CD8-positive, alpha-beta memory T cell (primary cell): ENCODE measurements at places on chromosomes 13 and 19. TPM values are rescaled to one million over a fixed set of nuclear protein-coding genes. Genes with fewer than 3 reads are reported as not detected.
A peak's percentile ranks its signal among the peaks of the same experiment; 100 is the strongest.

GRCh38 chr13:27133889-27134288 lies 37.7 kb downstream of the USP12 start:
- H3K27me3 ChIP-seq = no peaks in the 10 kb centered on the region
- H3K4me1 ChIP-seq = peaks cover 21% of the 10 kb centered on the region
- no peak overlapping the region for H3K27ac ChIP-seq
- H3K36me3 ChIP-seq = no peaks in the 10 kb centered on the region
- no peak overlapping the region for H3K4me3 ChIP-seq
- no peak for DNase-seq

Gene SOX1
- total RNA-seq = not detected

DNA sequence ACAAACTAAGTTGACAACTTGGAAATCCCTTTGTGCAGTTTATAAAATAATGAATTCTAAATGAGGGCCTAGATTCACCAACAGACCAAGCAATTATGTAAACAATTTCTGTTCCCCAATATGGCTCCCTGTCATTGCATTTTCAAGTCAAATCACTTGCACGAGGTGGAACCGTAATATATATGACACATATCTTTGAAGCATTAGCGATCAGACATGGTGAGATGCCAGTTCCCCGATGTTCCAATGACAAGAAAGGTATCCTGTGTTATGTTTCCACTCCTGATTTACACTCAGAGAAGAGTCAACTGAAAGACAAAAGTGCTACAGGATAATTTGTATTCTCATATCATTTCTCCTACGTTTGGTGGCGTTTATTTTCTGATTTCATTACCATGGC lies 108.5 kb upstream of the TDRD3 start:
- H3K27me3 ChIP-seq = no peaks in the 10 kb centered on the region
- no peaks in the 10 kb centered on the region for H3K36me3 ChIP-seq
- H3K4me1 ChIP-seq = no peaks in the 10 kb centered on the region
- no peak overlapping the region for H3K27ac ChIP-seq
- no peak overlapping the region for H3K4me3 ChIP-seq

- no peaks in the 10 kb centered on the region for H3K36me3 ChIP-seq
- H3K4me3 ChIP-seq = no peak overlapping the region
- H3K4me1 ChIP-seq = no peaks in the 10 kb centered on the region
- no peak overlapping the region for H3K27ac ChIP-seq
Measured at GRCh38 chr19:32322541-32322940, 22.9 kb upstream of the ZNF507 start.

Gene PSG2
- total RNA-seq = not detected

GRCh38 chr13:108225440-108225839 lies 7.2 kb downstream of the ABHD13 start:
- H3K4me3 ChIP-seq = no peak overlapping the region
- H3K27me3 ChIP-seq = no peaks in the 10 kb centered on the region
- H3K4me1 ChIP-seq = peaks cover 35% of the 10 kb centered on the region
- H3K36me3 ChIP-seq = no peaks in the 10 kb centered on the region

DNA sequence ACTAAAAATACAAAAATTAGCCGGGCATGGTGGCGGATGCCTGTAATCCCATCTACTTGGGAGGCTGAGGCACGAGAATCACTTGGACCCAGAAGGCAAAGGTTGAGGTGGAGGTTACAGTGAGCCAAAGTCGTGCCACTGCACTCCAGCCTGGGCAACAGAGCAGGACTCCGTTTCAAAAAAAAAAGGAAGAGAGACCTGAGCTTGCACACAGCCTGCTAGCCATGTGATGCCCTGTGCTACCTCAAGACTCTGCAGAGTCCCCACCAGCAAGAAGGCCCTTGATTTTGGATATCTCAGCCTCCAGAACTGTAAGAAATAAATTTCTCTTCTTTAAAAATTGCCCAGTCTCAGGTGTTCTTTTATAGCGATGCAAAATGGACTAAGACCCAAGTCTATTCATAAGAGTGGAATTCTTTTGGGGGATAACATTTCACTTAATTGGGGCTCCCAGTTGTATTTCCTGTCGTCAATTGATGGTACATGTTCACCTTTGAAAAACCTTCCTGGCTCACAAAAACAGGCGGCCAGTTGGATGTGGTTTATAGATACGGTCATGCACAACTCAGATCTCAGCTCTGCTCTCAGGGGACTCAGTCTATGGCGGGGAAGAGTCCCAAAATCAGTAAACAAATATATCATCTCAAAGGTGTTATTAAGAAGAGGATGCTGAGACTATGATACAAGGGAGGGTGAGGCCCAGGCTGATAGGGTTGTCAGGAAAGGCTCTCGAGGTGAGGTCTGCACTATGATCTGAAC lies 2.4 kb upstream of the CHERP start:
- no peak overlapping the region for H3K4me3 ChIP-seq
- H3K27ac ChIP-seq = no peak overlapping the region
- no peak for DNase-seq
- H3K36me3 ChIP-seq = peaks cover 8% of the 10 kb centered on the region

DNA sequence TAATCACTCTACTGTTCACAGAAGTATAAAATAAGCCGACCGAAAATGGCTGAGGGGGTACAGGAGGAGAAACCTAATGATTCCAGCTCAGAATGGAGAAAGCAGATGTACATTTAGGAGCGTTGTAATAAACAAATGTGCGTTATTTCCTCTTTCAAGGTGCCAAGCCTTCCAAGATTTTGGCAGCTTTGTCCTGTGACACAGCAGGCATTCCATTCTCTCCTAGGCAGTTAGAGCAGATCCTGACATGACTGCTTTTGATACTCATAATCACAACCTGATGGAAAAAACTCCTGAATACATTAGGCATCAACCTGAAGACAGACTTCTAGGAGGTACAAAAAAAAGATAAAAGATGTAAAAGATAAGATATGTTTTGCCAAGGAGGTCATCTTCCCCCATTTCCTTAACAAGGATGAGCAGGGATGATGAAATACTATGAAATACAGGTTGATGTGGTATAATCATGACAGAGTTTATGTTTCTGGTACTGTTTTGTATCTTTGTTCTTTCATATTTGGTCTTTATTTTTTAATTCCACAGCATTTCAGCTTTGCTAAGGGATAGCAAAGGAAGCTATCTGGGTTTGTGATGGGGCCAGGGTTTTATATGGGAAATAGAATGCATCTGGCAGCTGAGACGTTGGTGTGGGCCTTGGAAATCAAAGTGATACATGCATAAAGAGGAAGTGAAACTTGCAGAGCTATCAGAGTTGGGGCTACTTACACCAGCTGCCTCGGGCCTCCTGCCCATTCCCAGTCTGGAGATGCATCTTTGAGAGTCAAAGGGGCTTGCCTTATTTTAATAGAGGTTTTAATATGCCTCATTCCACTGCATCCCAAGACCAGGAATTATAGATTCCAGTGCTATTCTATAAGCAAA lies 222.5 kb downstream of the OXGR1 start:
- H3K27ac ChIP-seq = no peak overlapping the region
- H3K36me3 ChIP-seq = no peaks in the 10 kb centered on the region
- DNase-seq = no peak
- no peaks in the 10 kb centered on the region for H3K27me3 ChIP-seq

DNA sequence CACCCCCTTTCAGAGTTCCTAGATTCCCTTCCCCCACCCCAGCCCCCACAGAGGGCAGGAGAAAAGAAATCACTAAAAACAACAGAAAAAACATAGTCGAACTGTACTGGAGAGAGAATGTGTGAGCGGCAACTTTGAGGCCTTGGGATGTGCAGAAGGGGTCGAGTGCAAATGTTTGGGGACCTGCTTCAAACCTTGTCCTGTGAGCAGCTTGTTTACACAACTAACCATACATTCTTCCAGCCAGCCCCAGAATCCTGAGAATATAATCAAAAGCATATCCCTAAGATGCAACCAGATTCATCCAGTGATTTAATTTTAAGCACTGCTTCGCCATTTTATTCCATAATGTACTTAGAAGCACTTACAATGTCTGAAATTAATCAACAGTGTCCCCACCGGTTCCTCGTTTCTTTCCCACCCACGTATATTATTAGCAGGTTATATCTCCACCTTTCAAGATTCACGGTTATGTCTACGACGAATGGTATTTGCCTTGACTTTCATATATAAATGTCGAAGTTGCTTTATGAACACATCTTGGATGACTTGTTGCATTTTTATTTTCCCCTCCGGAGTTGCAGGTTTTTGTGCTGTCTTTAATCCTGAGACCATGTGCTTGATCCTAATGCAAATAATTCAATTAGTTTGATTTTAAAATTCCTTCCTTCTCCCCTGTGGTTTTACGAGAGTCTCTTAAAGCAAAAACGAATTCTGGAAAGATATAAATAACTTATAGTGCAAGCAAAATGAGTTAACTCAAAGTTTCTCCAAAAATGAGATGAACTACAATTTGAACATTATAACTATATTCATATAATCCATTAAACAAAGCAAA lies 107.6 kb downstream of the ZIC5 start:
- peaks cover 14% of the 10 kb centered on the region for H3K4me1 ChIP-seq
- no peak overlapping the region for H3K4me3 ChIP-seq
- no peaks in the 10 kb centered on the region for H3K36me3 ChIP-seq
- H3K27ac ChIP-seq = no peak overlapping the region
- H3K27me3 ChIP-seq = no peaks in the 10 kb centered on the region

Gene GPR183
- 61.5 TPM for total RNA-seq

Gene ACP5
- 5.7 TPM for total RNA-seq

- no peaks in the 10 kb centered on the region for H3K27me3 ChIP-seq
- no peaks in the 10 kb centered on the region for H3K36me3 ChIP-seq
- H3K4me1 ChIP-seq = peaks cover 19% of the 10 kb centered on the region
- peak; percentile 81 for DNase-seq
- peak overlapping the region; percentile 59 for H3K4me3 ChIP-seq
Measured at GRCh38 chr19:45677351-45678230, 9.6 kb downstream of the GIPR start.

Gene TPTE2
- total RNA-seq = not detected

GRCh38 chr13:32310134-32310706 lies 4.9 kb downstream of the ZAR1L start:
- H3K4me1 ChIP-seq = peaks cover 16% of the 10 kb centered on the region
- no peaks in the 10 kb centered on the region for H3K36me3 ChIP-seq
- H3K4me3 ChIP-seq = no peak overlapping the region
- DNase-seq = no peak
- no peak overlapping the region for H3K27ac ChIP-seq

DNA sequence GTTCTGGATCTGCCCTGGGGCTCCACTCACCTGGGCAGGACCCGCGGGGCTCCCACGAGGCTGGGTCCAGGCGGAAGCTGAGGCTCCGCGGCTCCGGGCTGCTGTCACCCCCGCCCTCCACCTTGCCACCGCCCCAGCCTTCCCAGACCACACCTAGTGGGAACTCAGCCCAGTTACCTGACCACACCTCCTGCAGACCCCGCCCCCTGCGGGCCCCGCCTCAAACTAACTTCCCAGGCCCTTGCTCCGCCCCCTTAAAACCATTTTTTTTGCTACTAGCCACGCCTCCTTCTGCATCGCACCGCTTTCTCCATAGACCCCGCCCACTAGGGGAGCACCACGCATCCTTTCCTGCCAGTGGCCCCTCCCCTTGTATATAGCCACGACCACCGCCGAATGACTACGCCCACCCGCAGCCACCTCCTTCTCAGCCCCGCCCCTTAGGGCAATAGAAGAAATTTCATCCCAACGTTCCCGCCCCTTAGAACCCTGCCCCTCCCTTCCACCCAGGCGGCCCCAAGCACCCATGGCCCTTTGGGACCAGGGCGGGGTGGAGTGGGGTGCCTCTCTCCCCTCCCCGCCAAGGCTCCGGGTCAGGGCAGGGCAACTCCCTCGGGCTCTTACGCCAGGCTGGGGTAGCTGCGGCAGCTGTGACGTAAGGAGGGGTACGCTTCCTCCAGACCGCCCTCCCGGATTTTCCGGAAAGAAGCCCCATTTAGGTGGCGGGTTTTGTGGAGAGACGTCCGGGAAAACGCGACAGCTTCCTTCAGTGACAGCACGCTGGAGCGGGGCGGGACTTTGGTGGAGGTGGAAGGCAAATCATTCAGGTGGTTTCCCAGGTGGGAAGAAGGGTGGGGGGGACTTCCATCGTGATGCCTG lies at the start of gene SH2D3A:
SH2D3A (minus strand) TSS at position 79 of the 879 bp plus-strand sequence. CDS start 3,687 bp downstream, outside the sequence.
- H3K4me1 ChIP-seq = peaks cover 53% of the 10 kb centered on the region
- DNase-seq = peak; percentile 96
- H3K4me3 ChIP-seq = peak within 1 kb of the TSS; percentile 74

DNA sequence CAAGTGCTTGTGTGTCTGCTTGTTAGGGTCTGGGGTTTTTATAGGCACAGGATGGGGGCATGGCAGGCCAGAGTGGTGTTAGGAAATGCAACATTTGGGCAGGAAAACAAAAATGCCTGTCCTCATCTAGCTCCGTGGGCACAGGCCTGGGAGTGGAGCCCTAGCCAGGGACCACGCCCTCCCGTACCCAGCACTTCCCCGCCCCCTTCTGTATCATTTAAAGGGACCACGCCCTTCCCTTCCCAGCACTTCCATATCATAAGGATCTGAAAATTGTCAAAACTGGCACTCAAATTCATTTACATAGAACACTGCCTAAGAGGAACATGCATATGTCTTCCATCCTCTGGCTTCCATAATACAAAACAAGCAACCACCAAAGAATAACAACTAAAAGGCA lies 185.8 kb downstream of the B3GLCT start:
- H3K36me3 ChIP-seq = no peaks in the 10 kb centered on the region
- DNase-seq = no peak
- no peak overlapping the region for H3K4me3 ChIP-seq
- H3K27ac ChIP-seq = no peak overlapping the region
- H3K27me3 ChIP-seq = no peaks in the 10 kb centered on the region
- H3K4me1 ChIP-seq = no peaks in the 10 kb centered on the region

GRCh38 chr13:49098198-49098597 lies 121.9 kb upstream of the MLNR start:
- H3K27ac ChIP-seq = no peak overlapping the region
- no peak for DNase-seq
- H3K36me3 ChIP-seq = no peaks in the 10 kb centered on the region
- no peaks in the 10 kb centered on the region for H3K27me3 ChIP-seq
- H3K4me3 ChIP-seq = no peak overlapping the region

- no peak overlapping the region for H3K27ac ChIP-seq
- no peaks in the 10 kb centered on the region for H3K4me1 ChIP-seq
- no peak for DNase-seq
- H3K36me3 ChIP-seq = no peaks in the 10 kb centered on the region
Measured at GRCh38 chr13:50901701-50902100, 7.9 kb upstream of the RNASEH2B start.

DNA sequence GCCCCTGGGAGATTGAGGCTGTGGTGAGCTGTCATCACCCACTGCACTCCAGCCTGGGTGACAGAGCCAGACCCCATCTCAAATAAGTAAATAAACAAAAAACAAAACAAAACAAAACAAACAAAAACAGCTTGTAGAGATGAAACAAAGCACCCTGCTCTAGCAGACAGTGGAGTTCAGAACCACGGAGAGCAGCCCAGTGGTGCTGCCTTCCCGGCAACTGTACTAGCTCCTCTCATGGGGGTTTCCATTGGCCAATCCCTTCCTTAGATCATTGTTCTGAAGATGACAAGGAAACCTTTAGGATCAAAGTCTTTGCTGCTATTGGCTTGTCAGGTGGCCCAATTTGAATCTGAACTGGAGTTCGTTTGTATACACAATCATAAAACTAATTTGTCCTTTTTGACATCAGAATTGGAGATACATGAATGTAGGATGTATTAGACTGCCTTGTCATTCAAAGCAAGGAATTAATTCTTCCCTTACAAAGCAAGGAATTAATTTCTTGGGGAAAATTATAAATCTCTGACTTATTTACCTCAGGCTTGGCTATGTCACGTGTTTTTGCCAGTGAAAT lies 19.7 kb upstream of the SYCN start:
- H3K27me3 ChIP-seq = peaks cover 5% of the 10 kb centered on the region
- no peak for DNase-seq
- no peaks in the 10 kb centered on the region for H3K4me1 ChIP-seq
- H3K4me3 ChIP-seq = no peak overlapping the region
- no peaks in the 10 kb centered on the region for H3K36me3 ChIP-seq
